Umbilical cord (tissue), 2 donors: ENCODE measurements at places on chromosomes 6 and 20.

- peak; percentile 16 for DNase-seq
Observed at GRCh38 chr20:62359043-62359490, 8.0 kb downstream of the LAMA5 start.

GRCh38 chr6:125477844-125478243, 176.1 kb upstream of the HDDC2 start:
- peak; percentile 78 for DNase-seq

GRCh38 chr20:64180673-64181072, 16.4 kb downstream of the MYT1 start:
- no peak for DNase-seq

DNA sequence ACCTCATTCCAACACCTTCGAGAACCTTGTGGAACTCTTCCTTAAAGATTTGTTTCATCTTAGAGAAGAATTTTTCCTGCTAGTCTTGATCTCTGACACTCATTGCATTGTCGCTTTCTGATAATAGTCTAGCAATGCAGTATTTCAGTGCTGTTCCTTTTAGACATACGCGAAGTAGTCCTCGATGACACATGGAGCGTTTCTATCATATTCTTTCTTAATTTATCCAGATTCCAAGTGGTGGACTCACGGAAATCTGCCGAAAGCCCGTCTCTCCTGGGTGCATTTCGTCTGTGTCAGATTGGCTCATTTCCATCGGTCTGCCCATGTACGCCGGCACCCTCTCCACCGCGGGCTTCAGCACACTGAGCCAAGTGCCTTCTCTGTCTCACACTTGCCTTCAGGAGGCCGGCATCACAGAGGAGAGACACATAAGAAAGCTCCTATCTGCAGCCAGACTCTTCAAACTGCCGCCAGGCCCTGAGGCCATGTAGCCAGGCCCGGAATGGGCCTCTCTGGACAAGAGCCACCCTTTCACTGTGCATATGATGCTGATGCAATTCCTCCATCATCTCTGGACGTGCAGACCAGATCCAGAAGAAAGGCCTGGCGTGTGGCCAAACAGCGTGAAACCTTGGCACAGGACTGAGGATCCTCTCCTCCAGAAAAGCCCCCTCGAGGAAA, 198.6 kb upstream of the UST start:
- DNase-seq, result no peak

DNA sequence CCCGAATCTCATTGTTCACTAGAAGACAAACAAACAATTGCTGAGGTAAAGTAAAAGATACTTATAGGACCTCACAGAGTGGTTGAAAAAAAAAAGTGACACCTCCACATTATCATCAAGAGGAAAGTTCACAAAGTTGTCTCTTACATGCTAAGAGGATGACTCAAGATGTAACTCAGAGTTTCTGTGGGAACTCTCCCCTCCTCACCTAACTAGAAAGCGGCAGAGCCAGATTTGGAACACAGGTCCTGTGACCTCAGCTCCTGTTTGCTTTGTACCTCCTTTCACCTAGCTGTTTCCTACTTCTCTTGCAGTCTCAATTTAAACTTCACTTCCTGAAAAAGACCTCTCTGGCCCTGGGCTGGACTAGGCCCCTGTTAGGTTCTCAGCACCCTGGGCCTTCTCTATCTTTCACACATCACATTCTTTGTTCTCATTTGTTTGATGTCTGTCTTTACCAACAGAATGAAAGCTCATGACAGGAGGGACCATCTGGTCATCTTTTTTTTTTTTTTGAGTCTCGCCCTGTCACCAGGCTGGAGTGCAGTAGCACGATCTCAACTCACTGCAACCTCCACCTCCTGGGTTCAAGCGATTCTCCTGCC, 60.8 kb downstream of the CD24 start:
- peak; percentile 8 for DNase-seq

DNA sequence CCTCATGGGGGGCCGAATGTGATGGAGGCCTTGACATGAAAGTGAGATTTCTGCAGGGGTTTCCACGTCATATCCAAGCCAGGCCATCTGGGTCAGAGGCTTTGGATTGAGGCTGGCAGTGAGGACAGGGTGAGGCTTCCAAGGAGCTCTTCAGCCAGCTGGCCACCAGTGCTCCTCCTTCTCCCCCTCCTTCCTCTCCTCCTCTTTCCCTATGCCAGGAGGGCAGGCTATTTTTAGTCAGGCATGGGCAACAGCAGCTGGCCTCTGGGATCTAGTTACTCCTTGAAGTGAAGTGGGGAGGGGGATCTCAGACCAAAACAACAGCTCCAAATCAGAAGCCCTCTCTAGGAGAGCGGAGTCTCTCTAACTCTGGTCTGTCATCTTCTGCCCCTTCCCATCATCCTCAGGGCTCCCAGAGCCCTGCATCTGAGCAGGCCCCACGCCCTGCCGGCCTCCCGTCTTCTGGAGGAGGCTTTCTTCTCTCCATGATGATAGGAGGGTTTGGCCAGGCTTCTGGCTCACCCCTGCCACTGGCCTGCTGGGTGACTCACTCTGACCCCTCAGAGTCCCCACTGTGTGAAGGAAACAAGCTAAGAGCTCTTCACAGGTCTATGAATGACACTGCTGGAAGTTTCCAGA, 612 bp downstream of the TNNC2 start:
- DNase-seq, result peak; percentile 81

DNA sequence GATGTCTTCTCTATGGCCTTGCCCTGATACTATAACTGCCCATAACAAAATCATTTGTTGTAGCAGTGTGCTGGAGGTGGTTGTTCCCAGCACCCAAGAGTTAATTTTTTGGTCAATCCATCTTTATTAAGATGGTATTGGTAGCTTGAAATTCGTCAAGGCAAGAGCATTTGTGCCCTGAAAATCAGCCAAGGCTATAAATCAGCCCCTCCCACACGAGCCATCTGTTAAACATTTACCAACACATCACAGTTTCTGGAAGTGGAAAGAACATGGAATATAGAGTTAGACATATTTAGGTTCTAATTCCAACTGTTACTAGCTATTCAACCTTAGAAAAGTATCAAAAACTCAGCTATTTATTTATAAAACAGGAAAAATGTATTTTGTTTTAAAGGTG, 888.4 kb upstream of the GJE1 start:
- DNase-seq, result no peak

GRCh38 chr6:159249128-159249527, 79.9 kb downstream of the FNDC1 start:
- DNase-seq, result peak; percentile 79
